ENCODE measurements at places on chromosomes 13 and 19.

GRCh38 chr13:84430446-84430845 lies 548.2 kb upstream of the SLITRK1 start:
- no peak for DNase-seq

- DNase-seq: no peak
These were observed 192.8 kb downstream of the TM9SF2 start for GRCh38 chr13:99693852-99694611.

DNA sequence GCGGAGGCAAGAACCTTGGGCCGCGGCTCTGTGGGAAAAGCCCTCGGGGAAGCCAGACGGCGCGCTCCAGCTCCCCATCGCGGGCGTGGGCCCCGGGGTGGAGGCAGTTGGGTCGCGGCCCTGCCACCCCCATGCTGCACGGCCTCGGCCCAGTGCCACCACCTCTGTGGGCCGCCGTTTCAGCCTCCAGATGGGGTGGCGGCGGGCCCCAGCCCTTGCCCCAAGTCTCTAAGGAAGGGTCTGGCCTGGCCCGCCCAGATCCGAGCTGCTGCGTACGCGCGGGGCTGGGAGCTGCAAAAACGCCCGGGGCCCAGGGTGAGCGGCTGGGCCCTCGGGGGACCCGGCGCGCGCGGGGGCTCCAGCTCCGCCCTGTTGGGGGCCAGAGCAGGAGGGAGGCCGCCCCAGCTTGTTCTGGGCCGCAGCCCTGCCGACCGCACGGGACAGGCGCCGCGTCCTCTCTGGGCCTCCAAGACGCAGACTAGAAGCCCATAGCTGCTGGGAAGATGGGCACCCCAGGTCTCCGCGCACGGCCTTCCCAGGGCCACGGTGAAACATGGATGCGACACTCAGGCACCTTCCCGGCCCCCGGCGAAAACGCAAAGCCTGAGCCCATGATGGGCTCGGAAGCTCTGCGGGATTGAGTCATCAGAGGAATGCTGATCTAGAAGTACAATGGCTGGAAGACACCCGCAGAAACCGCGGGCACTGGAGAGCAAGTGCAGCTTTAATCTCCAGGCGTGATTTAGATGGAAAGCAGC lies 110.1 kb downstream of the KCTD15 start:
- DNase-seq: no peak

- no peak for DNase-seq
These were observed 165.1 kb upstream of the PRR20A start for GRCh38 chr13:56975647-56976046.

DNA sequence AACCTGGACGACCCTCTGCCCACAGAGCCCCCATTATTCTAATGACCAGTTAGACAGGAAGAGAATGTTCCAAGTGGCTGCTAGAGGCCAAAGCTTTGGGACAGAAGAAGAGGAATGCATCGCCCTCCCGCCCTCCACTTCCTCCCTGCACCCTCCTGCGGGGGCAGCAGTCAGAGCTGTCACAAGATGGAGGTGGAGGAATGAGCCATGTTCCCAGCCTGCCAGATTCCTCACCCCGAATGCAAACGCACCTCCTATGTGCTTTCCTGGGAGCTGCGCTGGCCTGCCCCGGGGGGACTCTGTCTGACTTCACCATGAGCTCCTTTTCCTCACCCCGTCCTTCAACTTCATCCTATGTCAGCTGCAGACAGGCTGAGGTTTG lies 1.7 kb downstream of the YJEFN3 start:
- no peak for DNase-seq

DNA sequence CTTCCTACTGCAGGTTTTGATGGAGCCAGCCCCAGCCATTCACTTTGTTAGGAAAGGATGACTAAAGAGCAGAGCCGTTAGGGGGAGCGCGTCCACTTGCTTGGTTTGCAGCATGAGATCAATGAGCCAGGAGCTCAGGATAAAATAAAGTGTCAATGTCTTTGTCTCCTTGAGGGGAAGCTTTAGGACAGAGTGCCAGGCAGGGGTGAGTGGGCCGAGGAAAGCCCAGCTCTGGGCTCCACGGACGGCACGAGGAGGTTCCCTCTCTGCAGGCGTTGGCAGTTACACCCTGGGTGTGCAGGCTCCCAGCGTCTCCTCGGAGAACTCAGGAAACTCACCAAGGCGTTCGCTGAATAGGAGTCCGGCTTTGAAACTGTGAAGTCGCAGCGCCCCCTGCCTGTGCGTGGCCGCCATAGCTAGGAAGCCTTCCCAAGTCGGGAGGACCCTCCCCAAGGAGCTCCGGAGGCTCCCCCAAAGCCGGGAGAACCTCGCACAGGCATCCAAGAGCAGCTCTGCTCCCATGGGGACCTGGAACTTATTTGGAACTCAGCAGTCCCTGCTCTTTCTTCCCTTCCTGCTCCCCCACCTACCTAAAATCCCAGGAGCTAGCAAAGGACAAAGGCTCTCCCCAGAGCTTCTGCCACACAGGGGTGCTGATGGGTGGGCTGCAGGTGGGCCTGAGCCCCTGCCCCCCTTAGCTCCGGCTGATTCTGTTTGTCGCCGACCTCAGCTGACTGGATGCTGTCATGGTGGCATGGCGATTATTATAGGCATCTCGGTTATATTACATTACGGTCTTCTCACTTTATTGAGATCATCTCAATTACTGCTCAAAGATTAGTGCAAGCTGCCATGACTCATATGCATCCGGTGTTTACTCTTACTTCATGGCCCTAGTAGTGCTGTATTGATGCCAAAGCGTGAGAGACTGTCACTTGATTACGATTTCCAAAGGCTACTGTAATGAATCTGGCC lies 34.4 kb downstream of the GSX1 start:
- peak; percentile 69 for DNase-seq

All from CD8-positive, alpha-beta T cell (primary cell).